Naive thymus-derived CD8-positive, alpha-beta T cell (primary cell): ENCODE measurements at places on chromosomes 11 and 22. TPM values are rescaled to one million over a fixed set of nuclear protein-coding genes. Genes with fewer than 3 reads are reported as not detected.

DNA sequence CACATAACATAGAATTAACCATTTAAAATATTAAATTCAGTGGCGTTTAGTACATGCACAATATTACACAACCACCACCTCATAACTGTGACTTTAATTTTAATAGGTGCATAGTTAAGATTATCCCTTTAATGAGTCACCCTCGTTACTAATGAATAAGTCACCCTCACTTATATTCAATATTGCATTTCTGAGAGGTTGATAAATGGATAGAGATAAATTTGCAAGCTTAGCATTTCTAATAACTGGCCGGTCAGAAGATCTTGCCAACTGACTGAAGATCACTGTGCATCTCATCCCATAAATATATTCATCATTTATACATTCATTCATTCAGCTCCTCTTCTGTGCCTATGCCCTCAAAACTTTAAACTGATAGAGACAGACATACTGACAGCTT is 243.7 kb downstream of the TTC28 start:
- no peak for DNase-seq

GRCh38 chr22:25223269-25223850 is 3.9 kb downstream of the CRYBB2 start:
- no peak for DNase-seq

- no peak for DNase-seq
Measured at GRCh38 chr11:130144141-130144540, 15.4 kb upstream of the ST14 start.

HBD gene
- not detected for total RNA-seq

GRCh38 chr11:67274768-67275605 is 8.7 kb downstream of the GRK2 start:
- DNase-seq = peak; percentile 57

- DNase-seq = no peak
Measured at GRCh38 chr11:96758957-96759356, 369.1 kb downstream of the JRKL start.

DNA sequence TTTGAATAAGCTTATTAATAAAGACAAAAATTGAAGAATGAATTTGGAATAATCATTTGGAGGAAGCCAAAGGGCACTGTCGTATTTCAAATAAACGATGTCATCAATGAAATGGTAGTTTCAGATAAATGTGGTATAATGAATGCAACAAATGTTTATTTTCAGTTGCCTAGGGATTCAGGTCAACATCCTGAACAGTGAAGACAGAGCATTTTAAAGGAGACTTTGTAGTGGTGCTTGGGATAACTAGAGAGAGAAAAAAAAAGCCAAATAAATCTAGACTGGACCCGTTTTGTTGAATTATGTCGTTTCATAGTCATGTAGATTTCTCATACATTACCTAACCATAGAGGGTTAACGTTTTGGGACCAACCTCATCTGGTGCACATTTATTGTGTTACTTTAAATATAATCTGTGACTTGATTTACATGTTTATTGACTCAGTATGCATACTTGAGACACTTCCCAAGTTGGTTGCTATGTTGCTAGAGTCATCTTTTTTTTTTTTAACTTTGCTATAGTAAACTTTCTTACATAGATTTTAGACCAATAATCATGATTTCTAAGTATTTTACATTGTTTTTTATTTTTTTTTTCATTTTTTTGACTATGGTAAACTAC is 111.1 kb downstream of the NCAM1 start:
- DNase-seq = no peak

DNA sequence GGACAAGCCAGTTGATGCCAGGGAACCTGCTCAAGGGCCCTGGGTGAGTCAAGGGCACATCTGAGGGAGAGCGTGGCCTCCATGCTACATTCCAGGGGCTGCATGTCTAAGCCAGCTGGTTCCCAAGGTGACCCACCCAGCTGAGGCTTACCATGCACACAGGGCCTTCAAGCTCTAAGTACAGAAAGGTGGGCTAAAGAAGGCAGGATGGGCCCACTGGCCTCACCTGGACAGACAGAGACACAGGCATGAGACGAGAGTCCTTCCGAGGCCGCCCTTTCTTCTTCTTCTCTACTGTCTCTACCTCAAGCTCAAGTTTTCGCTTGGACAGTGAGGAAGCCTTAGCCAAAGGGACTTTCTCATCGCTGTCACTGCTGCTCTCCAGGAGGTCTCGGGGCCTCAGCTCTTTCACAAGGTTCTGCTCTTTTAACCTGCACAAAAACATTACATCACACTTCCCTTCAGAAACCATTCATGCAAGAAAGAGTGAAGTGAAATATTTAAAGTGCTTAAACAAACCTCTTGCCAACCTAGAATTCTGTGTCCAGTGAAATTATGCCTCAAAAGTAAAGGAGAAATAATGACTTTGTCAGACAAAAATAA is 69.9 kb downstream of the HIRA start:
- DNase-seq = no peak

DNA sequence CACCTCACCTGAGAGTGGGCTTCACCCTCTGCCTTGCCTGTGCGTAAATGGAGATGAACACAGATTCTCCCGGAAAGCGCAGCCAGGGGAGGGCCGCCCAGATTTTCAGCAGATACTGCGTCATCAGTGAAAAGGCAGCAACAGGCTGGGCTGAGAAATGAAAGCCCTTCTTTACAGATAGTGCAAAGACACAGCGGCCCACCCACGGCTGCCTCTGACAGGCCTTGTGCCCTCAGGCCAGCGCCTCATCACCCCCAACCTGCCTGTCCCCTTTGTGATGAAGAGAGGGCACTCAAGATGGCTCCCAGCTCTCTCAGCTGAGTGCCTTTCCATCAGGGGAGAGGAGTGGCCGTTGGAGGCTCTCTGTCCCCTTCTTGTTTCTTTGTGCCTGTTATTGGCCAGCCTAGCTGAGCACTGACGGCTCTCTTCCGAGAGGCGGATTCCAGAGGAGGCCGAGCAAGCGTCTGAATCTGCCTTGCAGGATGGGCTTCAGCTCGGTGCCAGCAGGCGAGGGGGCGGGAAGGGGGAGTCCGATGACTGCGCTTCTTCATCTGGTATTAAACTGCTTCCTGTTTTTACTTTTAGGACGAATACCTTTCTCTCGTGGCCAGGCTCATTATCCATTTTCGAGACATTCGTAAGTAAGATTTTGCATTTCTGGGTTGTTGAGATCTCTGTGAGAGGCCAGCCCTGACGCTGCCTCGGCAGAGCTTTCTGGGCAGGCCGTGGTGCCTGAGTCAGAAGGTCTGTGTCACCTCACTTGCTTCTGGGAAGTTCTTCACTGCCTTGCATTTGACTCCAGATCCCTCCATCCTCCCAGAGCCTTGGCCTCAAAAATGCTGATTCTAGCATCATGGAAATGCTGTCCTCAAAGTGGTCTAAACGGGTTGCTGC is 43.7 kb downstream of the MED15 start:
- peak; percentile 72 for DNase-seq

GRCh38 chr11:65699306-65699705 is 12.7 kb upstream of the KAT5 start:
- no peak for DNase-seq

- DNase-seq = no peak
Measured at GRCh38 chr11:13800901-13801300, 132.4 kb downstream of the FAR1 start.

MOB2 gene
- total RNA-seq = 75.6 TPM

MUC2 gene
- total RNA-seq = not detected

DNA sequence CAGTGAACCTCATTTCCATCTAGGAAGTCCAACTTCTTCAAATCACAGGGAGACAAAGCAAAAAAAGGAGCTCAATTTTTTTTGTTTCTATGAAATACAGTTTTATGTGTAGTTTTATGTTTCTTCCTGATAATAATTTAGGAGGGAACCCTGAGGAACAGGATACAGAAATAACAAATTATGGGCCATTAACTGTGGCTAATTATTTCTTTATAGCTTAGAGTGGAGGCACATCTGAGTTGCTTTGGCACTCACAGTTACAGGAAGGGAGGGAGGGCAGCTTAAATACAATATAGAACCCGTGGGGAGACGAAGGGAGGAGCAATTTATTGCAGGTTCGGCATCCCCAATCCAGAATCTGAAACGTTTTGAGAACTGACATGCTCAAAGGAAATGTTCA is 37.1 kb upstream of the HORMAD2 start:
- DNase-seq = no peak

GRCh38 chr11:93904716-93905115 is 54.3 kb upstream of the VSTM5 start:
- no peak for DNase-seq

FBLN1 gene
- not detected for total RNA-seq

PAX6 gene
- total RNA-seq = not detected

DNA sequence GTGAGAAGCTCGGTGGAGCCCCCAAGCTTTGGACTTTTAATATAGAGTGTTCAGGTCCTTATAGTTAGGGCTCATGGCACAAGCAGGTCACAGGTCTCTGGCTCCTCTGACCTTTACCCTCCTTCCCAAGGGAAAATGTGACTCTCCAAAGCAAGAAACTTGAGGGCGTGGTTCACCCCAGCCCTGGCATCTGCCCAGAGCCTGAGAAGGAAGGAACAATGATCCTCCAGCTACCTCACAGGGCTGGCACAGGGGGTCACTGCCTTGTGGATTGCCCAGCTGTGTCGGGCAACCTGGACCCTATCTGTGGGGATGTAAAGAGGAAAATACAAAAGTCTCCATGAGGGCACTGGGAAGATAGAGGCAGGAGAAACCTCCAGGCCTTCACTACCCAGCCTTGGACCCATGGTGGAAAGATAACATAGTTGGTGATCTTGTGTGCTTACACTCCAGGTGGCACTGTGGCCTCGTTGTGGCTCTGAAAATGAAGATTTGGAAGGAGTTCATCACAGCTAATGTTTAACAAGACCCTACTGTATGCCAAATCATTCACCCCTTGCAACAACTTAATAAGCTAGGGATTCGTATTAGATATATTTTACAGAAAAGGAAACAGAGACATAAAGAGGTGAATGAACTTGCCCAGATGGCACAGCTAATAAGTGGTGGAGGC is 3.8 kb upstream of the ZNF195 start:
- DNase-seq = no peak

- no peak for DNase-seq
Measured at GRCh38 chr22:47142427-47143046, 380.1 kb downstream of the TBC1D22A start.

DNA sequence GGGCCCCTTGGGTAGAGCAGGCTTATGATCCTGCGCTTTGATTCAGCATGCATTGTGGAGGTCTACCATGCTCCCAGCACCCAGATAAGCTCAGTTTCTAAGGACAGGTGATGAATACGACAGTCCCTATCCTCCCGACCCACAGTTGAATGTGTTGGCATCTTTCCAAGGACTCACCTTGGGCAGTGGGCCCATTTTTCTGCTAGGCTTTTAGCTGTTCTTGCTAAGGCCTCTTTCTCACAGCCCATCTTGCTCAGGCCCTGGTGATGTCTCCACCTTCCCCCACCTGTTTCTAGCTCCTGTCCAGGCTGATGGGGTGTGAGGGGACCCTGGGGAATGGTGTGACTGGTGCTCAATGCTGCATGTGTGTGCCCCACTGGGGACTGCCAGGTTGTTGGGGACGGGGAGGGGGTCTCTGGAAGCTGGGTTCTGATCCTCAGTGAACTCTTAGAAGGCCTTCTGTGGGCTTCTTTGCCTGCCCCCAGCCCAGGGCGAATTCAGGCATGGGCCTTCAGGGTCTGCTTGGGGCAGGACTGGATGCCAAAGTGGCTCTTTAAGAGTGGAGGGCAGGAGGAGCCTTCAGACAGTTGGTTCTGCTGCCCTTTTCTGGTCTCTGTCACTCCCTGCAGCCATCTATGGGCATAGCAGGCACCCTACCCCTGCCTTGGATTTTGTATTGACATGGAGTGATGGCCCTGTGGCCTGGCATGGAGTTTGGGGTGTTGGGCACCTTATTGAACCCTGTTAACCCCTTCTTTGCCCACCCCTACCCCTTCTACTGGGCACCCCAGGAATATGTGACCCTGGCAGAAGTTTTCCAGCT is 33.1 kb downstream of the PHLDB1 start:
- DNase-seq = no peak

- no peak for DNase-seq
Measured at GRCh38 chr11:2273771-2274170, 3.4 kb upstream of the ASCL2 start.

SPON1 gene
- total RNA-seq = 18.9 TPM
